ENCODE measurements at places on chromosomes 5 and 9.

GRCh38 chr9:104386425-104387069, 117.5 kb upstream of the OR13F1 start:
- H3K27me3 ChIP-seq: no peaks in the 10 kb centered on the region
- H3K36me3 ChIP-seq: no peaks in the 10 kb centered on the region
- no peak overlapping the region for H3K27ac ChIP-seq
- DNase-seq: no peak

- H3K27me3 ChIP-seq: no peaks in the 10 kb centered on the region
- H3K27ac ChIP-seq: no peak overlapping the region
- H3K4me3 ChIP-seq: no peak overlapping the region
- no peak for DNase-seq
- H3K4me1 ChIP-seq: no peaks in the 10 kb centered on the region
These were observed 9.9 kb downstream of the PLPP7 start for GRCh38 chr9:131299346-131299960.

- peak overlapping the region; percentile 76 for H3K27ac ChIP-seq
- peak; percentile 59 for DNase-seq
- H3K4me3 ChIP-seq: peak overlapping the region; percentile 80
These were observed 353 bp upstream of the PAX5 start for GRCh38 chr9:37034305-37034937.

- no peak overlapping the region for H3K27ac ChIP-seq
- H3K4me3 ChIP-seq: no peak overlapping the region
- DNase-seq: no peak
These were observed 16.3 kb downstream of the DAPK1 start for GRCh38 chr9:87513880-87514535.

DNA sequence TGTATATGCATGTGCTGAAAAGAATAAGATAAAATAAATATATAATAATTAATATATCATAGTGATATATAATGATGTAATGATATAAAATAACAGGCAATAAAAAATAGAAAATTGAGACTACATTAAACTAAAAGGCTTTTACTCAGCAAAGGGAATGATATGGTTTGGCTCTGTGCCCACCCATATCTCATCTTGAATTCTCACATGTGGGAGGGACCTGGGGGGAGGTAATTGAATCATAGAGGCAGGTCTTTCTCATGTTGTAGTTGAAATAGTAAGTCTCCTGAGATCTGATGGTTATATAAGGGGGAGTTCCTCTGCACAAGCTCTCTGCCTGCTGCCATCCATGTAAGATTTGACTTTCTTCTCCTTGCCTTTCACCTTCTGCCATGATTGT, 1550.9 kb upstream of the CDH6 start:
- no peaks in the 10 kb centered on the region for H3K4me1 ChIP-seq
- H3K4me3 ChIP-seq: no peak overlapping the region
- no peaks in the 10 kb centered on the region for H3K27me3 ChIP-seq
- no peak for DNase-seq
- no peaks in the 10 kb centered on the region for H3K36me3 ChIP-seq
- no peak overlapping the region for H3K27ac ChIP-seq

DNA sequence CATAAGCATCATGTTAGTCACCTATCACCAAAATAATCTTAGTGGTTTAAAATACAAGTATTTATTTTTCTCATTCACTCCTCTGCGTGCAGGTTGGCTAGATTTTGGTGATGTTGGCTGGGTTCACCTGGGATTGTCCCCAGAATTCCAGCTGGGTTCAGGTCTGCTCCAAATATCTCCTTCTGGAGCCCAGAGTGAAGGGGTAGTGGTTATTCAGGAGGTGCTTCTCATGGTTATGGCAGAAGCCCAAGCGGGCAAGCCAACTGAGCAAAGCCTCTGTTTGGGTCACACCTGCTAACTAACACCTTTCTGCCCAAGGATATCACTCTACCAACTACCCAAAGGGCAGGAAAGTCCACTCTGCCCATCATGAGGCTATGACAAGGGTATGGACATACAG, 4.7 kb upstream of the SLC25A46 start:
- H3K36me3 ChIP-seq: no peaks in the 10 kb centered on the region
- no peak overlapping the region for H3K4me3 ChIP-seq
- peaks cover 11% of the 10 kb centered on the region for H3K4me1 ChIP-seq
- DNase-seq: no peak
- H3K27me3 ChIP-seq: peaks cover 11% of the 10 kb centered on the region

DNA sequence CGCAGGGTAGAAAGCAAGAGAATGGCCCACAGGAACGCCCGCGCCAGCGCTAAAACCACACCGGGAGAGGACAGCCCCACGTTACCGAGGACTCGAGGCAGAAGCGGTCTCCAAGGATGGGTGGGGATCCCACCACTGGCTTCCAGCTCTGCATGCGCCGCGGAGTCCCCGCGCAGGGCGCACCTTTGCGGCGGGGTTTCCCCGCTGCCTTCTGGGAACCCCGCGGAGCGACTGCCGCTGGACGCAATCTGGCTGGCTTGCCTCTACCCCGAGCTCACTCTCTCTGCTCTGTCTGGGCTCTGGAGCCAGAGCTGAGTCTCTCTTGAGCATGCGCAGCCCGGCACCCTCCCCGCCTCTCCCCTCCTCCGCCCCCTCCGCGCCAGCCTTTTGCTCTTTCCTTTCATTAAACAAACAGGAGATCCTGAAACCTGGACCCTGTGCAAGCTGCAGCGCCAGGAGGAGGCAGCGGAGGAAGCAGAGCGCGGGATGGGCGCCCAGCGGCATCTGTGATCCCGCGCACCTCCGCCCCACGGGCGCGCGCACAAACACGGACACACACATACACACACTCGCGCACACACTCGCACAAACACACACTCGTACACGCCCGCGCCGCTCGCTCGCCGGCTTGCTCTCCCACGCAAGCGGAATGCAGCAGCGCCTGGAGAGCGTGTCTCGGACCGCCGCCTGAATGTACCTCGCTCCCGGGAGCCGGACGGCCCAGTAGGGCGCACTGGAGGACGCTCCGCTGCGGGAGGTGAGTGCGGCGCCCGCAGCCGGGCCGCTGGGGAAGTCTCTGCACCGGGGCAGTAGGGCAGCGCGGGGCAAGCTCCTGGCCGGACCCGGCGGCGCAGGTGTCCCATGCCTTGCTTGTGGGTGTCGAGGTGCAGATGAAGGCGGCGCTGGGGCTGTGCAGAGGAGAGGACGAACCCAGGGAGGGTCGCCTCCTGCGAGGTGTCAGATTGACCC, at the start of gene PLPPR1:
TSS of gene PLPPR1 (plus strand) at position 382 of the 969 bp plus-strand sequence.
- peaks cover 39% of the 10 kb centered on the region for H3K27me3 ChIP-seq
- no peak within 1 kb of the TSS for H3K27ac ChIP-seq
- H3K4me1 ChIP-seq: peaks cover 1% of the 10 kb centered on the region
- DNase-seq: no peak

GRCh38 chr5:6194906-6195612, 183.3 kb downstream of the MED10 start:
- H3K4me1 ChIP-seq: no peaks in the 10 kb centered on the region
- no peaks in the 10 kb centered on the region for H3K36me3 ChIP-seq
- H3K27me3 ChIP-seq: peaks cover 4% of the 10 kb centered on the region
- DNase-seq: no peak
- H3K27ac ChIP-seq: no peak overlapping the region
- no peak overlapping the region for H3K4me3 ChIP-seq

GRCh38 chr5:154324033-154324432, 121.8 kb upstream of the SAP30L start:
- H3K4me3 ChIP-seq: no peak overlapping the region
- peaks cover 3% of the 10 kb centered on the region for H3K4me1 ChIP-seq
- H3K36me3 ChIP-seq: peaks cover 11% of the 10 kb centered on the region
- no peak for DNase-seq
- no peak overlapping the region for H3K27ac ChIP-seq
- no peaks in the 10 kb centered on the region for H3K27me3 ChIP-seq

DNA sequence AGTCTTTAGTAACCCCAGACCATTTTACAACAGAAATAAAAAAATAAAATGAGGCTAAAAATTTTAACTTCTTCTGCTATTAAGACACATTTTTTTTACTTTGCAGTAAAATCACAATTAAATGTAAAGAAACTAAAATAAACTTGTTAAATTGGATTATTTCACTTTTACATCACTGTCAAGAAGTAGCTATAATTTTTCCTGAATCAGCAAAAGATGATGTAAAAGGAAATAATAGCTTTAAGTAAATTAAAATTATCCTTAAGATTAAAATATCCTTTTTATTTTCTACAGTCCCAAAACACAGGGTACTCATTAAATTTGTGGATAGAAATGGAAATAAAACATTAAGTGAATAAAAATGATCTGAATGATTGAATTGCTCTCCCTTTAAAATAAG, 44.5 kb downstream of the TMEM232 start:
- no peaks in the 10 kb centered on the region for H3K4me1 ChIP-seq
- peaks cover 6% of the 10 kb centered on the region for H3K27me3 ChIP-seq

DNA sequence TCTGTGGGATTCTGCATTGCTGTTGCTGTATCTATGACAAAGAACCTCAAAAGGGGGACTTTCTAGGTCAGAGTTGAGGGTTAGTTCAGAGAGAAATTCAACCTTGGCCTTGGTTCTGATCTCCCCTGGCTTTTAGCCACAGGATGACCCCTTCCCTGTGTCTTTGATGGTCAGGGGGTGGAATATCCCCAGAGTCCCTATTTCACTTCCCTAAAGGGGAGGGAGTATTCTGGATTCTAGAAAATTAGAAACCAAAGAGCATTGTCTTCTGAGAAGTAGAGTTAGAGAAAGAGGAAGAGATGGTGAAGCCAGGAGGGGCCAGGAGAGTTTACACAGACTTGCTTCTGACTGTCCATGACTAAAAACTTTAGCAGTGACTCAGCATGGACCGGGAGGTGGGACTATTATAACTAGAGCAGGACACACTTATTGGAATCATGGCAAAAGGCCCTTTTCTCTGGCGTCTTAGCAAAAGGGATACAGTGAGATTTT, 56.2 kb upstream of the LPAR1 start:
- no peaks in the 10 kb centered on the region for H3K4me1 ChIP-seq
- H3K27me3 ChIP-seq: peaks cover 5% of the 10 kb centered on the region
- DNase-seq: no peak
- no peak overlapping the region for H3K27ac ChIP-seq
- H3K36me3 ChIP-seq: no peaks in the 10 kb centered on the region

GRCh38 chr5:143036146-143036927, 266.2 kb downstream of the ARHGAP26 start:
- H3K36me3 ChIP-seq: peaks cover 31% of the 10 kb centered on the region
- DNase-seq: peak; percentile 35
- H3K4me1 ChIP-seq: peaks cover 88% of the 10 kb centered on the region
- no peaks in the 10 kb centered on the region for H3K27me3 ChIP-seq
- H3K27ac ChIP-seq: peak overlapping the region; percentile 93

DNA sequence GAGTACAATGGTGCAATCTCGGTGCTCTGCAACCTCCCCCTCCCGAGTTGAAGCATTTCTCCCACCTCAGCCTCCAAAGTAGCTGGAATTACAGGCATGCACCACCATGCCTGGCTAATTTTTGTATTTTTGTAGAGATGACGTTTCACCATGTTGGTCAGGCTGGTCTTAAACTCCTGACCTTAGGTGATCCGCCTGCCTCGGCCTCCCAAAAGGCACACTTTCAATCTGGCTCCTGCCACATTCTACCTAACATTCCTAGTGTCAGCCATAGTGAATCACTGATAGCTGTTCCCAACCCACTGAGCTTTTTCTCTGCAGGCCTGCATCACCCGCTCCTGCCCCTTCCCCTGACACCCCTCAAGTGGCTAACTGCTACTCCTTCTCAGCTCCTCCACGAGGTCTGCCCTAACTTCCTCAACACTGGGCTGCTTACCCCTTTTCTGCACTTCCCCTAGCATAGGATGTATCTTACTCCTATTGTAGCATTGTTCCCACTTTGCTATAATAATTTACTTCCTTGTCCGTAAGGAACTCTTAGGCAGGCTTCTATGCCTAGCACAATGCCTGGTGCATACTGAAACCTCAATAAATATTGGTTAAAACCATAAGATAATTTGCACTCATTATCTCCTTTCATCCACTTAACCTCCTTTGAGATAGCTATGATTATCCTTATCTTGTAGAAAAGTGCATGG, 42.0 kb upstream of the LIFR start:
- peaks cover 4% of the 10 kb centered on the region for H3K27me3 ChIP-seq
- no peaks in the 10 kb centered on the region for H3K36me3 ChIP-seq
- no peak for DNase-seq
- H3K4me1 ChIP-seq: no peaks in the 10 kb centered on the region
- H3K4me3 ChIP-seq: no peak overlapping the region

DNA sequence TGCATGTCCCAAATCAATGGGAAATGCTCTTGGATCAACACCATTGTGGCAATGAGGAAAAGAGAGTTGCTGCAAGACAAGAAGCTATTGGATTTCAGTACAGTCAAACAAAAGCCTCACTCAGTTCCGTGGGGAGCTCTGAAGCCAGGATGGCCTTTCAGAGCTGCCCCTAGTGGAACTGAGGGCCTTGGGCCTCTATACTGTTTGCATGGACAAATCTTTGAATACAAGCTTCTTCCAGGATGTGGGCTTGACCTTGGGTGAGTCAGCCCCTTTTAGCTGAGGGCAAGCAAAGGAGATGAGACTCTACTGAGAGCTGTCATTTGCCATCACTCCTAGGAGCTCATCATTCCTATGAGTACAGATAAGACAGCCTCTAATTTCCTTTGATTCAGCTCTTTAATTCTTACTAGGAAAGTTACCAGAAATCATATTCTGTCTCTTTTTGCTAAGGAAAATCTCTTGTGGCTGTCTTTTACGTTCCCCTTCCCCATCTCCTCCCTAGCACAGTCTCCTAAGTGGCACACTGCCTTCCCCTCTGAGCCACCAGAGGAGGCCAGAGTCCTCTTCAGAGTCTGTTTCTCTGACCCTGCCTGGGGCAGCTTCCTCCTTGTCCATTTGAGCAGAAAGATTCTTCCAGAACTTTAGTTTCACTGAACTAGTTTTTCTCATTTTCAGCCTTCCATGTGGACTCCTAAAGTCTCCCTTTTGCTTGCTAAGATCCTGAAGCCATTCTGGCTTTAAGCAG, 168.8 kb upstream of the POC5 start:
- no peak overlapping the region for H3K4me3 ChIP-seq
- no peaks in the 10 kb centered on the region for H3K36me3 ChIP-seq
- no peak for DNase-seq
- no peaks in the 10 kb centered on the region for H3K27me3 ChIP-seq
- H3K27ac ChIP-seq: no peak overlapping the region

GRCh38 chr9:125147401-125147951, 4.1 kb upstream of the SCAI start:
- peaks cover 9% of the 10 kb centered on the region for H3K4me1 ChIP-seq
- H3K27ac ChIP-seq: no peak overlapping the region
- no peak for DNase-seq

DNA sequence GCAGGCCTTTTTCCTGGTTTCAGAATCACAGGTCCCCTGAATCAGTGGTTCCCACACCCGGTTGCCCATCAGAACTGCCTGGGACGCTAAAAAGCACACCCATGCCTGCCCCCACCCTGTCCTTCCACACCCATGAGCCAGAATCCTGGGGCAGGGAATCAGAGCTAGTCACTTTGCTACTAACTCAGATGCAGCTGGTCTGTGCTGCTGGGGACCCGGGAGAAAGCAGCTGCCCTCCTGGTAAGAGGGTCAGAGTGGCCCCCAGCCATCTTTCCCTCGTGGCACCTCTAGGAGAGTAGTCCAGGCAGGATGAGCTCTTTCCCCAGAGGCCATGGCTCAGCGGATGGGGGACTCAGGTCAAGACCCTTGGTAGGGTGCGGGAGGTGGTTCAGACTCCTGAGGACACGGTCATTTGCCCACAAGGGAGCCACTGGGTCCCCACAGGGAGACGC, 11.3 kb upstream of the NUP214 start:
- H3K27me3 ChIP-seq: peaks cover 9% of the 10 kb centered on the region
- no peaks in the 10 kb centered on the region for H3K4me1 ChIP-seq
- H3K4me3 ChIP-seq: no peak overlapping the region
- H3K36me3 ChIP-seq: no peaks in the 10 kb centered on the region
- H3K27ac ChIP-seq: no peak overlapping the region
- no peak for DNase-seq

All from activated naive CD8-positive, alpha-beta T cell treated with anti-CD3 and anti-CD28 coated beads, Interleukin-2, amount 50 U/mL, for 24 hours (primary cell).